CD4-positive, alpha-beta T cell treated with Interleukin-15 for 4 hours (primary cell): ENCODE measurements at places on chromosomes 3 and 15.
A peak's percentile ranks its signal among the peaks of the same experiment; 100 is the strongest.

DNA sequence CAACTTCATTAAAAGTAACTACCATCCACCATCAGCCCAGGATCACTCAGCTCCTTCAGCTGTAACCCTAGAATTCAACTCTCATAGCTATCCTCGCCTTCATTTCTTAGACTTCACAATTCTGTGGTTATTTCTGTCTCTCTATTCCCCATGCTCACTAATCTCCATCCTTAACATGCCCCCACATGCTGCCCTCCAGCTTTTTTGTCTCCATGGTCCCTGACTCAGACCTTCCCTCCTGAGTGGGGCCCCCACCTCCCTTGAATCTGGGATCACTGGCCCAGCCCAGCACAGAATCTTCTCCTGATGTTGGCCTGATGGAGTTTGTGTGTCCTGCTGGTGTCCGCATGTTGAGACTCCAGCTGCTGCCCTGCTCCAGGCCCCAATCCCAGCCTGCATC, 41.7 kb downstream of the CHST14 start:
- DNase-seq = no peak

DNA sequence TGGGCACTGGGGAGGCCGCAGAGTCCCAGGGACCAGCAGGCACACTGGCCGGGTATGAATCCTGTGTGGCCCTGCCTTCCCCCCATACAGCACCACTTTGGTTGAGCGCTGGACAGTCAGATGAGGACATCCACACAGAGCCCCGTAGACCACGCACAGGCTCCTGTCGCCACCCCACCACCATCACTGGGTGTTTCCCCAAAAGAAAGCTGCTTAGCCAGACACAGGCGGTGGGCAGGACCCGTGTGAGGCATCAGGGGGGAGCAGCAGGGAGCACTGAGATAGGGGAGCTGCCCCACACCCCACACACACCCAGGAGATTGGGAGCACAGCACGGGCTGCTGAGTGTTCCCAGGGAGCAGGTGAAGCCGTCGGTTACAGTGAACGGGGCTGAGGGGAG, 42.4 kb upstream of the SLC41A3 start:
- no peak for DNase-seq

DNA sequence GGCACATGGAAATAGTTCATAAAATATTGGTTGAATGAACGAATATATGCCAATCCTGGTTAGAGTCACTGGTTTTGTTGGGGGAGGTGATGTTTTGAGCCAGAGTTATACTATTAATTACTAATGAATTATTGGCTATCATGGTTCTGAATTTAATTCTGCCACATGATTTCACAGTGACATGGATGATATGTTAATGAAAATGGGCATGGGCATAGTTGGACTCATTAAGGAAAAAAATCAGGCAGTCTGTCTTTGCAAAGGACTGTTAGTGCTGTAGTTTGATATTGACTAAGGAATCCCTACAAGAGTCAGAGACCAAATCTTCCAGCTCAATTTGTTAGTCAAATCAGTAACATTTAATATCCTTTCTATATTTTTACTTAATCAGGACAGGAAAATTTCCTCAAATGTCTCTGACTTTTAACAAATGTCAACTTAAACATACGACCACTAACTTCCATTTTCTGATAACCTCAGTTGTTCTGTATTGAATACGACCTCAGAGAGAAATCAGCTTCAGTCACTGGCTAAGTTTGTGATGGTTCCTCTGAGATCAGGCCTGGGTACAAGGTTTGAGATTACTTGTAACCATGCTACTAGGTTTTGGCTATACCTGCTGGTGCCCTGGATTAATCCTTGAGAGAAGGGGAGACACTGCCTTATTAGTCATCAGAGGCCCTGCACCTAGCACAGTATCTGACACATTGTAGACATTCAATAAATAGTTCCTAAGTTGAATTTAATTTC, 13.3 kb downstream of the NFKBIZ start:
- DNase-seq = no peak

DNA sequence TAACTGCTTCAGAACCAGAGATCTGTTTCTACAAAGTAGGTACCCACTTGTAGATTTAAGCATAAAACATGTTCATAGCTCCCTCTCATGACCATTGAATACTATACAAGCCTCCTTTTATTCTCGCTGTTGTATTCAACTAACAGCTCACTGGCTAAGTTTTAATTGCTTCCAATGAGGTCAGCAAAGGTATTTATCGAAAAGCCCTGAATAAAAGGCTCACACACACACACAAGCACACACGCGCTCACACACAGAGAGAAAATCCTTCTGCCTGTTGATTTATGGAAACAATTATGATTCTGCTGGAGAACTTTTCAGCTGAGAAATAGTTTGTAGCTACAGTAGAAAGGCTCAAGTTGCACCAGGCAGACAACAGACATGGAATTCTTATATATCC, at the start of gene FGF7:
FGF7 (plus strand) TSS at position 222 of the 400 bp plus-strand sequence. CDS start 1,056 bp downstream, outside the sequence.
- DNase-seq = no peak

DNA sequence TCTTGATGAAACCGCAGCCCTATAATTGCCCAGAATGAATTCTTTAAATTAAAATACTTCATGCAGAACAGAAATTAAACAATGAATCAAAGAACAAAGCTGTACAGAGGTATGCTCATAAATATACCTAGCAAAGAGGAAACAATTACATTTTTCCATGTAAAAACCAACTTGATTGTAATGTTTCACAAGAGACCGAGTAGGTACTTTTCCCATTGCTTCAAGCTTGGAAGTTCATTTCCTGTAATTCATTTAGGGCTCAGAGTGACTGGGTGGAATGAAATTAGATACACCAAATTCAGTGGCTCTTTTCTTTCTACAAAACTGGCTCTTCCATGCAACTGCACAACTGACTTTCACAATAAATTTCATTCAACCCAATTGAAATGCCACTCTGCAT, 51.4 kb downstream of the FHIT start:
- no peak for DNase-seq

DNA sequence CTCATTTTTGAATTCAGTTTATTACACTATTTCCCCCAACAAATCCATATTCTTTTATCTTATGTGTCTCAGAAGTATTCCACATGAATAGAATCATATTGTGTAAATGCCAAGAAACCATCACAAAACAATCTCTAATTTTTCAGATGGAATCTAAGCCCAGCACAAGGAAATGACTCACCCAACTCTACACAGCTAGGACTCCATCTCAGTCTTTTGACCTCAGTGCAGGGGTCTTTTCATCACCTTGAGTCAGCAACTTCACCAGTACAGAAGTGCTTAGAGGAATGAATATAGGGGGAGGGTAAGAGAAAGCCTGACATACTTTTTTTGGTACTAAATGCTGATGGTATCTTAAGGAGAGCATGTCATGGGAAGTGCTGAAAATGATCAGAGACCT, 169.3 kb upstream of the LRRN1 start:
- DNase-seq = no peak

- DNase-seq = no peak
Observed at GRCh38 chr3:67593761-67594234, 60.6 kb downstream of the SUCLG2 start.

GRCh38 chr3:28994161-28994905, 286.5 kb upstream of the RBMS3 start:
- DNase-seq = no peak

- no peak for DNase-seq
Observed at GRCh38 chr15:87758794-87759418, 497.6 kb downstream of the NTRK3 start.

- DNase-seq = no peak
Observed at GRCh38 chr15:39411102-39411989, 169.5 kb upstream of the THBS1 start.

GRCh38 chr3:126389794-126390146, 4.9 kb upstream of the CFAP100 start:
- no peak for DNase-seq

DNA sequence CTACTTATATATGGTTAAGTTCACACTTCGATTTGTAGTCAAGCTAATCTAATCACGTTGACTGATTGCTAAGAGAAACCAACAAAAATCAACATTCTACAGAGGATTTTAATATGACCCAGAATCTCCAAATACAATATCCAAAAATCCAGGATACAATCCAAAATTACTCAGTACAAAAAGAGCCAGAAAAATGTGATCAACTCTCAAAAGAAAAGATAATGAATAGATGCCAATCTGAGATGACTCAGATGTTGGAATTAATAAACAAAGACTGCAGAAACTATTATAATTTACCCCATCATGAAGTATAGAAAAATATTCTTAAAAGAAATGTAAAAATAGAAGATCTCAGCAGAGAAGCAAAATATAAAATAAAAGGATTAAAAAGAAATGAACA, 22.3 kb downstream of the HACL1 start:
- DNase-seq = no peak

- DNase-seq = no peak
Observed at GRCh38 chr15:55256281-55257011, 33.2 kb downstream of the RAB27A start.

GRCh38 chr3:55242921-55243320, 244.2 kb downstream of the WNT5A start:
- DNase-seq = no peak

DNA sequence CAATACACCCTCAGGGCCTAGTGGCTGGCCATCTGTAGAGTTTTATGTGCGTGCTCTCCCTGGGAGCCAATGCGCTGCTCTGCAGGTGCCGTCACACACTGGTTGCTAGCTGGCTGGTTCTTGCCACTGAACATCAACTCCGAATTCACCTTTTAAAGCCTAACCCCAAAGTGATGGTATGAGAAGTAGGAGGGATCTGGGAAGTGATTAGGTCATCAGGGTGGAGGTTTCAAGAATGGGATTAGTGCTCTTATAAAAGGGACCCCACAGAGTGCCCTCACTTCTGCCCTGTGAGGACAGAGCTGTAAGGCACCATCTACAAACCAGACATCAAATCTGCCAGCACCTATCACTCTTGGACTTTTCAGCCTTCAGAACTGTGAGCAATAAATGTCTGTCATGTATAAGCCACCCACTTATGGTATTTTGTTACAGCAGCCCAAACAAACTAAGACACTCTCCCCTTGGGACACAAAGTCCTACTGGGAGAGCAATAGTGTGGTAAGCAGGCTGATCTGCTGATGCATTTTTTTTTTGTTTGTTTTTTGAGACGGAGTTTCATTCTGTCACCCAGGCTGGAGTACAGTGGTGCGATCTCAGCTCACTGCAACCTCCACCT, 20.3 kb downstream of the RGMA start:
- no peak for DNase-seq

- no peak for DNase-seq
Observed at GRCh38 chr3:59632760-59633573, 583.1 kb upstream of the CFAP20DC start.

GRCh38 chr3:184380185-184380626, 352 bp downstream of the CHRD start:
- DNase-seq = no peak

- DNase-seq = no peak
Observed at GRCh38 chr3:191737742-191738141, 276.8 kb downstream of the PYDC2 start.

GRCh38 chr15:69830430-69830829, 267.3 kb downstream of the TLE3 start:
- no peak for DNase-seq

GRCh38 chr15:29270169-29270955, 740 bp upstream of the NSMCE3 start:
- DNase-seq = peak; percentile 45

GRCh38 chr3:119810018-119810435, 28.1 kb downstream of the NR1I2 start:
- DNase-seq = peak; percentile 49

DNA sequence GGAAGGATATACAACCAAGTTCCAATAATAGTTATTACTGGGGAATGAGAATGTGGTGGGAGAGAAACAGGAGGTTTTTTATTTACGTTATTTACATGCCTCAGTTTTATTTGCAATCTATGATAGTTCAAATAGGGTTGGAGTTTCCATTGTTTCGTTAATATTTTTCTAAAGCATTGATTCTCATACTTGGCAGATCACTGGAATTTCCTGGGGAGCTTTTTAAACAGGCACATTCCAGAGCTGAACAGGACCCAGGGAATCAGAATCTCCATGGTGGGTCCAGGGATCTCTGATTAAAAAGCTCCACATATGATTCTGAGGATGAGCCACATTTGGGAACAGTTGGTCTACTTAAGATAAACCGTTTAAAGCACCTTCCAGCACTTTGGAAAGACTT, 123.9 kb downstream of the IL20RB start:
- DNase-seq = no peak

- DNase-seq = no peak
Observed at GRCh38 chr3:24199300-24199699, 254.2 kb downstream of the NR1D2 start.

DNA sequence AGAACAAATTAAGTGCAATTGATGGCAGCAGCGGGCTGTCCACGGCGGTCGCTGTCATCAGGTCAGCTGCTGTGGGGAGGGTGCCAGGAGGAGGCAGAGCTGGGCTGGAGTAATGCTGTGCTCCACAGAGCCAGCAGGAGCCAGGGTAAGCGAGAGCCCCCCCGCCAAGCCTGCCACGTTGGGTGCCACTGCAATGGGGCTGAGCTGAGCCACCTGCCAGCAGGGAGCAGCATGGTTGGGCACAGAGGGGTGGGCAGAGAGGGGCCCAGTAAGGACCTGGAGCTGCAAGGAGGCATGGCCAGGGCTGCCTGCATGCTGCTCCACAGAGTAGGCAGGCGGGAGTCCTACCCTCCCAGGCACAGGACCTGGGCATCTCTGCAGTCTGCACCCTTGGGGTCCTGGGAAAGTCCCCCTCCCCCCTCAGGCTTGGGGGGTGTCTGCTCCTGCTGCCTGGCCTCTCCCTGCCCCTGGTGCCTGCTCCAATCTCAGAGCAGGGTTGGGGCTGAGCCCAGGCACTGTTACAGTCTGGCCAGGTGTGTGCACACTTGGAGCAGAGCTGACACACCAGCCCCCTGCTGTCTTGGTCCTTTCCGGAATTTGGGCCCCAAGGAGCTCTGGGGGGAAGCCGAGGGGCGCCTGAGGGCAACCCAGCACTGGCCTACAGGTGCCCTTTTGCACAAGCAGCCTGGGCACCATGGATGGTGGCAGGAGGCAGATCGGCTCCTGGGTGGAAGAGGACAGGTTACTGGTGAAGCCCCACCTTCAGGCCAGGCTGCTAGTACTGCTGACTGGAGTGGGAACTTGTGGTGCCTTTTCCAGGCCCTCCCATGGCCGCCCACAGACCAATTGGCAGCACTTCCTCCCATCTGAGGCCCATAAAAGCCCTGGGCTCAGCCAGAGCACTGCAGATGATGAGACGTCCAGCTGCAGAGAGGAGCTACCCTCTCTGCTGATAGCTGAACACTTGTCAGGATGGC, 8.5 kb upstream of the PIAS1 start:
- DNase-seq = no peak

- DNase-seq = no peak
Observed at GRCh38 chr15:71239592-71240364, 124.5 kb downstream of the THSD4 start.

DNA sequence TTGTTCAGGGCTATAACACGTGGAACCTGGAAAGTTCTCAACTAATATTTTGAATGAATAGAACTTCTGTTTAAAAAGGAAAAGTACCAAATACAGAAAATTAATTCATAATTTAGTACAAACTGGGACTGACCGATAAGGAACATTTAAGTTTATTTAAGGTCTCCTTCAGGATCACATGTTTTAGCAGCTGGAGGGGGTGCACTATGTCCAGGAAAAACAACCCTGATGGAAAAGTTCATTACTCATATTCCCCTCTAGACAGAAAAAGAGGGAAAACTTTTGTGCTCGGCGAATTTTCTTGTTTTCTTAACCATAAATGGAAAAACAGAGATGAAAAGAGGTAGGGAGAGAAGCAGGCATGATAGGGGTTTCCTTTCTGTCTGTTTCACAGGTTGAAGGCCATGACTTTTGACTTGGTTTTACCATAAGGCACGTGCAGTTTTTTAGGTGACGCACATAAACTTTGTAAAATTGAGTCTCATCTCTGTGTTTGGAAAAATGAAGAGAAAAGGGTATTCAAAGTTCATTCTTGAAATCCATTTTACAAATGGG, 26.5 kb downstream of the FRMD4B start:
- no peak for DNase-seq
